Stimulated activated CD4-positive, alpha-beta T cell treated with anti-CD3 and anti-CD28 coated beads, TNF-alpha, amount 100 ng/mL, for 4 hours (primary cell): ENCODE measurements at places on chromosomes 6 and 20.

DNA sequence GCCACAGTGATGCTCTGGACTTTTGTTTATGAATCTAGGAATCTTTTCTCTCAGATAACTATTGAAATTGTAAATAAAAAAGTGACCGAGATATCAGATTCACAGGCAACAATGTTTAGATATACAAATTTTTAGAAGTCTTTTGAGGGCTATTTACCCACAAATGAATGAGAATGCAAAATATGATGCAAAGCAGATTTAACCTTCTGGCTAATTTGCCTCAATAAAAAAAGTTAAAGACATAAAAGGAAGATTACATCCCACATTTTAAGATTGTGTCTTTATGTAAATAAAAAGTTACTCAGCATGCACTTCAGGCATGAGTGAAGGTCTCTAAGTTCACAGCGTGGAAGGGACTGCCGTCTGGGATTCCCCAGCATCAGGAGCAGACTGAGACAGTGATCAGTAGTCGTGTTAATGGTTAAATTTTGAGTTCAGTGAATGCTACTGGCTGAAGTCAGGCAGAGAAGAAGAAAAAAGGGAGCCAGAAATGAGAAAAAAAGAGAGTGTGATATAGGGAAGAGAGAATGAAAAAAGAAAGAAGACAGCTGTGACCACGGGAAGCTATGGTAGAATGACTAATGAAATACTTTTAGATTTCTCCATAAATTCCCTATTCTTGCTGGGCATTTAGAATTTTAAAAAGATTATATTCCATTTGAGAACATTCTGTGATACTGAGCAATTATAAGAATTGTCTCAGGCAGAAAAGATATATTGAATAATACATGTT lies 93.6 kb downstream of the MYB start:
- no peak for DNase-seq

GRCh38 chr6:157842212-157842611 lies 19.2 kb downstream of the SNX9 start:
- no peak for DNase-seq

GRCh38 chr20:952196-952795 lies 36.2 kb upstream of the ANGPT4 start:
- no peak for DNase-seq

DNA sequence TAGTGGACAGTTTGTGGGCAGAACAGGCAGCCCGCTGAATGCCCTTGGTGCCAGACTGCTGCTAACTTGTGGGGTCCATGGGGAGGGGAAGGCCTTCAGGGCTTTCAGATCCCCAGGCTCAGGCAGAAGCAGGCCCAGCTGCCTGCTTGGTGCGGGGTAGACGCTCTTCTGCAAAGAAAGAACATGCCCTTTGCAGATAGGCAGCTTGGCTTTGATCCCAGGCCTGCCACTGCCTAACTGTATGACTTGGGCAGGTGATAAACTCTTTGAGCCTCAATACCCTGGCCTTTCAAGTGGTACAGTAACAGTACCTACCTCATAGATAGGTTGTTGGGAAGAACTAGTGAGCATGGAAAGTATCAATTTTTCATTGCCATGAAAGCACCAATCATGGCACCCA lies 28.4 kb downstream of the CHMP4B start:
- no peak for DNase-seq

DNA sequence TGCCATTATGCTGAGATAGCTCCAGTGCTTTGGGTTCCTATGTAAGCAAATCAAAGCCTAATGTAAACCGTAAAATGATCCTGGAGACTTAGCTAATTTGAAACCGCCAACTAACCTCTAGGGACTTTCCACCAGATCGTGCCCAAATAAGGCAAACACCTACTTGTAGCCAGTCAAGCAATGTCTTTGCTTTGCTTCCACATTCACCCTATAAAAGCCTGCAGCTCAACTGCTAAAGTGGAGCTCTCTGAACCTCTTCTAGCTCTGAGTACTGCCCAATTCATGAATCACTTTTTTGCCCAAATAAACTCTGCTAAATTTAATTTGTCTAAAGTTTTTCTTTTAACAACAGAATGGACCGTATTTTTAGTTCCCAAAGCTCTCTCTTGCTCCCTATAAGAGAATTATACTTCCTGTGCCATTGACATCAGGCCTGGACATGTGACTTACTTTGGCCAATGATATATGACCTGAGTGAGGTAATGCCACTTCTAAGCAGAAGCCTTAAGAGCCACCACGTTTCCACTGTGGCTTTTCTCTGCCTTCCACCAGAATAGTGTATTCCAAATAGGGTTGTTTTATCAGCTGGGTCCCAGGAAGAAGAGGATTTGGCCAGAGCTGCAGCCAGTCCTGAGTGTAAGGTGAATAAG lies 34.8 kb upstream of the PSMF1 start:
- DNase-seq: no peak

DNA sequence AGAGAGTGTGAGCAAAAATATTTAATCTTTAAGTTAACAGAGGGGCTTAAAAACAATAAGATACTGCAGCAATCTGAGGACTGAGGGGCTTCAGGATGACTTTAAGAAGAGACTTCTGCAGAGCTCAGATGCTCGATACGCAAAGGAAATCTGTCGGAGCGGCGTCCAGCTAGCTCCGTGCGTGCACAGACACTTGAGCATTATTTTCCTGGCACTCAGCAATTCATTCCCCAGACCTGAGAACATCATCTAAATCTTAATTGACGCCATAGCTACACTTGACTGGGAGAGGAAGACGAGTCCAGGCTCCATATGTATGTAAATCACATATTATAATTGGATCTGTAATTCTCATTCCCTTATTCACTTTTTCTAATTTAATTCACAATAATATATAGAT lies 228.2 kb downstream of the SOD2 start:
- DNase-seq: no peak

GRCh38 chr6:9927275-9927674 lies 487.6 kb downstream of the TFAP2A start:
- no peak for DNase-seq

DNA sequence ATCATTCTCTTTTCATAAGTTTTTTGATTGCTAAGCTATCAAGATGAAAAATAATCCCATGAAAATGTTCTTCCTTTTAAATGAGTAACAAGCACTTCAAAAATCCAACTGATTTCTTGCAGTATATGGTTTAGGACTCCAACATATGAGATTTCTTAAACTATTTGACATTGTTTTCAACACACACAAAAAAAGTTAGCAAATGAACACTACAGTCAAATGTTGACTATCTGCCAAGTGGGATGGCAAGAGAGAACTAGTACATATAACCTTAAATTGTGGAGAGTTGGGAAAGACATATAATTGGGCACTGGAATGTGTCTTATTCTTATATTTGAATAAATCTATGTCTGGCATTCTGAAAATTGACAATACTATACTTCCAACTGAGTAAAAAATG lies 15.6 kb downstream of the COL21A1 start:
- DNase-seq: no peak
